CD4-positive, alpha-beta T cell treated with Interleukin-17A for 4 hours (primary cell): ENCODE measurements at places on chromosomes 4 and X.

DNA sequence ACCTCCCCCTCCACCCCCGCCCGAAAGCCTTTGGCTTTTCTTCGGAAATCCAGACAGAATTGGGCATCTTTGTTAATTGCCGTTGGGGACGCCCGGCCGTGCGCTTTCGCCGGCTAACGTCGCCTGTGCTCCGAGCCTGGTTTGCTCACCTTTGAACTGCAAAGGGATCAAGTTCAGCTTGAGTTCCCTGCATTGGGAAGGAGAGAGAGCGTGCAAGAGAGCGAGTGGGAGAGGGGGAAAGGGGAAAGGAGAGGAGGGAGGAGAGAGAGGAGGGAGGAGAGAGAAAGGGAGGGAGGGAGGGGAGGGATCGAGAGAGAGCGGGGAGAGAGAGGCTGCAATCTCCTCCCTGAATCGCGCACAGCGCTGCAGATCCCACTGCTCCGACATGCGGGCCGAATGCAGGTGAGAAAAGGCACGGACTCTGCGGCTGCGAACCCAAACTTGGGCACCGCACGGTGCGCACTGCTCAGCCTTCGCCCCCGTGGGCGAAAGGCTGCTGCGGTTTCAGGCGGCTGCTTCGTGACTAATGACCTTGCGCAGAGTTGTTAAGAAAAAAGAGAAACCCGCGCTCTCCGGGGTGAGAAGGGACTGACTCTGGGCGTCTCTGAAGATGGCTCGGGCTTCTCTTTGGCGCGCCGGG is at the start of gene PCDH7:
Gene PCDH7 (plus strand): TSS at position 349 of the 640 bp plus-strand sequence. CDS start 1,054 bp downstream, outside the sequence.
- no peak for DNase-seq

GRCh38 chr4:48127682-48128404 is 6.2 kb downstream of the TXK start:
- DNase-seq: peak; percentile 82

- no peak for DNase-seq
These were observed 307.4 kb upstream of the SMIM31 start for GRCh38 chr4:164446516-164446915.

- no peak for DNase-seq
These were observed 52.8 kb downstream of the PDLIM5 start for GRCh38 chr4:94504545-94504944.

DNA sequence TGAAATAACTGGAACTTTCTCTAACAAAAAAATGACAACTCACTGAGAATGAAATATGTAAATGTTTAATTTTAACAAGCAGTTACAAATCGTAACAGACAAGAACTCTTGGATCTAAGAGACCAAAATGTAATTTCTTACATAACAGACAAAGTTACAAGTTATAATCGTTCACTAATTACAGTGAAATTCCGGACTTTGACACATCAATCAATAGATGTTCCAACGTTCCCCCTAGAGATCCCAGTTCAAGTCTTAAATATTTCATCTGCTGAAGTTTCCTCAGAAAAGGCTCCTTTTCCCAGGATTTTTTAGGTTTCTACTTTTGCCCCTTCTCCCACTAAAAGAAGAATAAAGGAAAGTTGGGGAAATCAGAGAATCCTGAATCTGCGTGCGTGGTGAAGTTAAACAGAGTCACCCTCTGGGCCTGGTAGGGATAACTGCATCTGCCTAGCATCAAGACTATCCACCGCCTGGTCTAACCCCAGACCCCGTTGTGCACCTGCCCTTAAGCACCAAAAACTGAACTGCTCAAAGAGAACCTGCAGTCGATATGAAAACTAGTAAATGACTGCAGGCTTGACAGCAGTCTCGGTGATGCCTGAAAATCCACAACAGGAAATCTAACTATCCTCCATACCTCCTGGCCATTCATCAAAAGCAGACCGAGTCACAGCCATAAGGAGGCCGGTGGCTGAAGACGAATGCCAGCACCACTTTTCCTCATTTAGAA is 2.3 kb downstream of the IRF2 start:
- DNase-seq: peak; percentile 25

- peak; percentile 12 for DNase-seq
These were observed 63.9 kb downstream of the WFS1 start for GRCh38 chr4:6333301-6334202.

- DNase-seq: no peak
These were observed 57.0 kb upstream of the GRPEL1 start for GRCh38 chr4:7124689-7125442.

DNA sequence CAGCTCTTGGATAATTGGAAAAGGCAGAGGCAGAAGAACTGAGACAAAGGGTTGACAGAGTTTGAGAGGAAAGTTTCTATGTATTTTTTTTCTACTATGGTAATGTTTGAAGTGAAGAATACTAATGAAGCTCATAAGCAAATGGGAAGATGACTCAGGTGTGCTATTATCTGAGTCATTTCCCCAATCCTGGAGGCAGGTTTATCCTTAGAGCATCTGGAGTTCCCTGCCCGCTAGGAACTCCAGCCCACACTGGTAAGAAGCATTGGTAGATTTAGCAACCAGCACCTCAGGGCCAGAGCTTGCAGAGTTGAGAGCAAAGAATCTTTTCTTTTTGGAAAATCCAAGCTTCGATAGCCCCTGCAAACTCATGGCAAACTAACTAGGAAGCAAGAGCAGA is 55.2 kb downstream of the DOCK11 start:
- no peak for DNase-seq

DNA sequence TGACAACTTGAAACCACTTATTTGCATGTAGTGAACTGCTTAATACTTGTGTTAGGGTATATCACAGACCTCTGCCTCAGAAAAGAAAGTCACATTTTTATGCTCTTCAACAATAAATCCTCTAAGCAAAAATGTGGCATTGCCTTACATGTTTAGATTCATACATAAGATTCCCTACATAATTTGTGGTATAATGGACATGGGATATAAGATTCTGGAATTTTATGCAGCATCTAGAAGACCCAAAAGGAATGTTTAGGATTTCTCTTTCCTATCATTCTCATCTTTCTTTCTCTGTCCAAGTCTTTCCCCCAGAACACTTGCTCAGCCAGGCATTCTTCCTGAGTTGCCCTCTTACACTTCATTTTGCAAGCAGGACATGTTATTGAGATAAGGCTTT is 37.7 kb upstream of the TET2 start:
- DNase-seq: no peak

DNA sequence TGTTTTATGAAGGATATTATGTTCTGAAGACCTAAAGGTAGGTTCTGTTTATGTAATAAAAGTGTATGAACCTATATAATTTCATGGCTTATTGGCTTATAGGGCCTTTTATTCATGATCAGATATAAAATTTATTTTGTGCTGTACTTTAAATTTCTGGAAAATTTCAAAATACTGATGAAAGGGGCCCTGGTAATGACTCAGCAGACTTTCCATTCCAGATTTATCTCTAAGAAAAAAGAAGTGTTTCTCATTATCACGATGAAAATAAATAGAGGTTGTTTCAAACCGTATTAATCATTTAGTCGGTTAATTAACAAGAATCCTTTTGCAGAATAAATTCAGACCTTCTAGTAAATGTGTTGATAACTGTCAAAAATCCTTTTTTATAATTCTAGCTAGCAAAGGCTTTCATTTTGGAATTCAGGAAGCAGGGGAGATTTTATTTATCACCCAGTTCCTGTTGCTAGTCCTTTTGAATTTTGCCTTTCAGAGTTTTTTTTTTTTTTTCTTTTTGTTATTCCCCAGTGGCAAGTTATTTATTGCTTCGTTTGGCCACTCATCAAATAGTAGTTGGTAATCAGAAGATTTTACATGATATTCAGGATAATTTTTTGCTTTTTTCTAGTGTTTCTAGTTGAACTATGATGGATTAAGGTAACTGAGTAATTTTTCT is 5.4 kb upstream of the TAPT1 start:
- DNase-seq: no peak

DNA sequence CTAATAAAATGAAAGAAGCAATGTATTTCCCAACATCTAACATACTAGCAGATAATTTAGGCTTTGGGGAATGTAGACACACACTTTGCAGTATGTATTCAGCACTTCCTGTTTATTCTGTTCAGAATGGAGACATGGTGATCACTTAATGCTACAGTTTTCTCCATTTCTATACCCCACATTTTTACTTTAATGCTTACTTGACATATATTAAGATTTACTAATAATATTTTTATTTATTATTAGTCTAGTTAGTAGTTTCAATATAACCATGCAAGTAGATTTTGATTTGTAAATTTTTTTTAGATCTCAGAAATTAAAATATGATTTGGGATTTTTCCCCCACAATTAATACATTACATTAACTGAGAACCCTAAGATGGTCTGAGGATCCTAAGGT is 98.4 kb downstream of the PRSS12 start:
- no peak for DNase-seq

- DNase-seq: no peak
These were observed 247.8 kb upstream of the FAM47A start for GRCh38 chrX:34379891-34380290.

GRCh38 chrX:70352496-70352895 is 62.6 kb downstream of the KIF4A start:
- no peak for DNase-seq

- DNase-seq: no peak
These were observed 63.3 kb upstream of the UXT start for GRCh38 chrX:47722260-47722659.

GRCh38 chr4:186942758-186943377 is 219.2 kb upstream of the FAT1 start:
- no peak for DNase-seq

- DNase-seq: no peak
These were observed 927.1 kb downstream of the C4orf33 start for GRCh38 chr4:130023088-130023487.

GRCh38 chr4:187283201-187283955 is 559.7 kb upstream of the FAT1 start:
- DNase-seq: no peak

DNA sequence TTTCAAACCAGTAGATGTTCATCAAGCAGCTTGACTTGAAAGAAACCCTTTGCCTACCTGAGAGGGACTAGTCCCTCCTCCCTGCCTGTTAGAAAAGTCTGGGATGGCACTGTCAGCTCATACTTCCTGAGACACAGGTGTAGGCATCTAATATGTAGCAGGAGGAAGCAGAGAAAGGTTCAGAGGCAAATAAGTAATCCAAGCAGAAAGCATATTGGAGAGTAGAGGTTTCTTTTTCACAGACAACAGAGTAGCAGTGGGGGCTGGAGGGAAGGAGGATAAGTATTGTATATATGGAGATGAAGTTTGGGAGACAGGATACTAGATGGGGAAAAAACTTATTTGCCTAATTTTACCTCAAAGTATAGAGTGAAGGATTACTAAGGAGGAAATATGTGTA is 81.5 kb downstream of the FNIP2 start:
- DNase-seq: no peak

- peak; percentile 85 for DNase-seq
These were observed 203.3 kb downstream of the OR13H1 start for GRCh38 chrX:131747173-131747572.

DNA sequence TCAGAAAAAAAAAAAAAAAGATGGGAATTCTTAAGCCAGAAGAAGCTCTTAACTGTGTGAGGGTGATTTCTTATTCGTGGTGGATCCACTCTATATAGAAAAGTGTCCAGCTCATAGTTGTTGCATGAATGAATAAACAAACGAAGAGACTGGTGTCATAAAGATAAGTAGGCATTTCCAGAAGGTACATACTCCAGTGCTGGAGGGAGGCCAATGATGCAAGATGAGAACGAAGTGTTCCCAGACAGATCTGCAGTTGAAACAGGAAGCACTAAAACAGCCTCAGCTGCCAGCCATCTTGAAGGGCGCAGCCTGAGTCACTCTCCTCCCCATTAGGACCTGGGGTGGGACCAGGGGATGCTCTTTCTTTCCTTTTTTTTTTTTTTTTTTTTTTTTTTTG is 47.4 kb upstream of the HOPX start:
- no peak for DNase-seq

DNA sequence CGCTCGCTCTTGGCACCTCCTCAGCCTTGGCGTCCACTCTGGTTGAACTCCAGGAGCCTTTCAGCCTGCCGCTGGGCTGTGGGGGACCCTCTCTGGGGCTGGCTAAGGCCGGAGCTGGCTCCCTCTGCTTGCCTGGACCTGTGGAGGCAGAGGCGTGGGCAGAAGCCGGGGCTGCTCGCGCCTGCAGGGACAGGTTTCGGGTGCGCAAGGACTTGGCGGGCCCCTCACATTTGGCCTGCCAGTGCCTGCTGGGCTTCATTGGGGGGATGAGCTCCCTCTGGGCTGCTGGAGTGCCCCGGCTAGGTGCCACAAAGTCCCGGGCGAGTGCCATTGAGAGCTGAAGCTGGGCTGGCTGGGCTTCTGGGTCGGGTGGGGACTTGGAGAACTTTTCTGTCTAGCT is 371.7 kb downstream of the FAM133A start:
- no peak for DNase-seq

DNA sequence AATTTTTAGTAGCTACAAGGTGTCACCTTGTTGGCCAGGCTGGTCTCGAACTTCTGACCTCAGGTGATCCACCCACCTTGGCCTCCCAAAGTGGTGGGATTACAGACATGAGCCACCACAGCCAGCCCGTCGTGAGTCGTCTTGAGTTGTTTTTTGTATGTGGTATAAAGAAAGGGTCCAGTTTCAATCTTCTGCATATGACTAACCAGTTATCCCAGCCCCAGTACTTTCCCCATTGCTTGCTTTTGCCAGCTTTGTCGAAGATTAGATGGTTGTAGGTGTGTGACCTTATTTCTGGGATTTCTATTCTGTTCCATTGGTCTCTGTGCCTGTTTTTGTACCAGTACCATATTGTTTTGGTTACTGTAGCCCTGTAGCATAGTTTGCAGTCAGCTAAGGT is 105.9 kb downstream of the OR13H1 start:
- DNase-seq: no peak

DNA sequence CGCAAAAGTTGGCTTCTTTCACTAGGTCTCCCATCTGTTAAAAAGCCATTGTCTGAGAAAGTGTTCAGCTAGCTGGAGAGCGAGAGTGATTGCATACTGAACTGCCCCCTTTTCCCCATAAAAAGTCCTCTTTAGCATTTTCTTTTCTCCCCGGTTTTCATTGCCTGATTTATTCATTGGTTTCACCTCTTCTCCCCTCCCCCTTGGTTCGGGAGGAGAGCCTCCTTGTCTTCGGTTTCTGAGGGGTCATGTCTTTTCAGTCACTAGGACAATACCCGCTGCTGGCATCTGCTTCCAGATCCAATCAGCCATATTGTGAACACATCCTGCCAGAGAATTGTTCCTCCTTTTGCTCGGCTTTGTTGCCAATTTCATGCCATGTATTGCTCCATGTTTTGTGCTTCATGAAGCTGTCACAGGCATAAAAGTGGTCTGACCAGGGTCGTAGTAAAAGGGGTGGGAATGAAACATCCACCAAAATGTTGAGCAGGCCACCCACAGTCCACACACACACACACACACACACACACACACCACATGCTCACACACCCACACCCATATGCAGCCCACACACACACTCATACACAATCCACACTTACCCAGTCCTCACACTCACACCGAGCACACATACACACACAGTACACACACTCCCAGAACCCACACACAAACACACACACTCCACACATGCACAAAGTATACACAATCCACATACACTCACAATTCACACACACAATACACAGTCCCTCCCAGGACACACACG is 136.0 kb downstream of the NKX6-1 start:
- no peak for DNase-seq
